ENCODE measurements at places on chromosomes 11 and 22.

DNA sequence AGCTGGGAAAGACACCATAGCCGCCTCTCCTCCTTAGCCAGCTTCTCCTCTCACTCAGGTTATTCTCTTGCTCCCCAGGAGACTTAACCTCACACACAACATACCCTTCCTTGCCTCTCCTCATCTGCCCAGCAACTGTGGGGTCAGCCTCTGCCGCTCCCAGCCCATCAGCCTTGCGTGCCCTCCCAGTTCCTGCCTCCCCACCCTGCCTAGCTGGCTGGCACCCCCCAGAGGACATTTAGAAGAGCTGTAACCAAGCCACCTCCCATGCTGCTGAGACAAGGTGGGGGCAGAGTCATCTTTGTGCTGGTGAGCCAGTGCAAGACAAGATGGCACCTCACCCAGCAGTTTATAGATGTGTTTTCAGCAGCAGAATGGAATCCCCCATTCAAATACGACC lies 38.2 kb downstream of the TOM1 start:
- no peak for DNase-seq

GRCh38 chr11:124656774-124657630 lies 16.5 kb downstream of the SIAE start:
- no peak for DNase-seq

GRCh38 chr11:69889400-69890318 lies 70.4 kb upstream of the FGF3 start:
- no peak for DNase-seq

GRCh38 chr11:114053406-114053805 lies 6.1 kb upstream of the ZBTB16 start:
- no peak for DNase-seq

GRCh38 chr11:102733232-102733875 lies 8.6 kb upstream of the MMP8 start:
- DNase-seq, result peak; percentile 42

GRCh38 chr11:122137078-122137793 lies 21.2 kb upstream of the BLID start:
- DNase-seq, result no peak

- no peak for DNase-seq
Observed at GRCh38 chr11:33772300-33772699, 2.0 kb downstream of the FBXO3 start.

GRCh38 chr11:79487412-79487811 lies 46.6 kb upstream of the TENM4 start:
- DNase-seq, result no peak

GRCh38 chr11:115618428-115618827 lies 114.2 kb upstream of the CADM1 start:
- DNase-seq, result no peak

- DNase-seq, result no peak
Observed at GRCh38 chr11:116256215-116256614, 516.6 kb downstream of the BUD13 start.

- no peak for DNase-seq
Observed at GRCh38 chr11:98732947-98733346, 287.8 kb upstream of the CNTN5 start.

GRCh38 chr11:94938095-94939055 lies 35.0 kb downstream of the CWC15 start:
- DNase-seq, result no peak

DNA sequence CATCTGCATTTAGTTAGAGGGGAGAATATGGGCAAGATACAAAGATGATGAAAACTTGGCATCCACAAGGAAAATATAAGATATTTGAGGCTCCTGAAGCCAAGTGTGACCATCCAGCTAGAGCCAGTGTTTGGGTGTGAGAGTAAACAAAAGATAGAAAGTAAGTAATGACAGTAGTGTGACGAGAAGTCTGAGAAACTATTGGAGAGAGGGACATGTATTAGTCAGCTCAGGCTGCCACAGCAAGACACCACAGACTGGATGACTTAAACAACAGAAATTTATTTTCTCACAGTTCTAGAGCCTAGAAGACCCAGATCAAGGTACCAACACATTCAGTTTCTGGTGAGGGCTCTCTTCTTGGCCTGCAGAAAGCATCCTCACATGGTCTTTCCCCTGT lies 6.4 kb upstream of the CCKBR start:
- no peak for DNase-seq

- no peak for DNase-seq
Observed at GRCh38 chr22:31956360-31956759, 12.0 kb downstream of the YWHAH start.

- DNase-seq, result no peak
Observed at GRCh38 chr22:27610863-27611786, 190.4 kb downstream of the MN1 start.

GRCh38 chr11:62921573-62922188 lies 518 bp upstream of the CHRM1 start:
- DNase-seq, result no peak

GRCh38 chr22:31141551-31141950 lies 1.2 kb upstream of the PLA2G3 start:
- DNase-seq, result no peak

GRCh38 chr22:30994960-30995359 lies 25.9 kb downstream of the TUG1 start:
- no peak for DNase-seq

DNA sequence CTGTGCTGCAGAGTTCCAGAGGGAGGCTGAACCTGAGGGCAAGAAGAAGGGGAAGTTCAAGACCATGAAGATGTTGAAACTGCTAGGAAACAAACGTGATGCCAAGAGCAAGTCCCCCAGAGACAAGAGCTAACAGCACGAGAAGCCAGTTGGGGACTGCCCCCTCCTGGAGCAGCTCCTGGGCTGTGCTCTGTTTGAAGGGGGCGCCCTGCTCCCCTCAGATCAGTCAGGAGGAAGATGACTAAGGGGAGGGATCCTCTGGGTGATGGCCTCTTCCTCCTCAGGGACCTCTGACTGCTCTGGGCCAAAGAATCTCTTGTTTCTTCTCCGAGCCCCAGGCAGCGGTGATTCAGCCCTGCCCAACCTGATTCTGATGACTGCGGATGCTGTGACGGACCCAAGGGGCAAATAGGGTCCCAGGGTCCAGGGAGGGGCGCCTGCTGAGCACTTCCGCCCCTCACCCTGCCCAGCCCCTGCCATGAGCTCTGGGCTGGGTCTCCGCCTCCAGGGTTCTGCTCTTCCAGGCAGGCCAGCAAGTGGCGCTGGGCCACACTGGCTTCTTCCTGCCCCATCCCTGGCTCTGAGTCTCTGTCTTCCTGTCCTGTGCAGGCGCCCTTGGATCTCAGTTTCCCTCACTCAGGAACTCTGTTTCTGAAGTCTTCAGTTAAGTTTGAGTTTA lies 12.6 kb downstream of the C22orf23 start:
- DNase-seq, result no peak

GRCh38 chr11:102577182-102577581 lies 46.6 kb upstream of the MMP7 start:
- no peak for DNase-seq

GRCh38 chr11:44861849-44862557 lies 88.7 kb downstream of the TP53I11 start:
- peak; percentile 93 for DNase-seq

DNA sequence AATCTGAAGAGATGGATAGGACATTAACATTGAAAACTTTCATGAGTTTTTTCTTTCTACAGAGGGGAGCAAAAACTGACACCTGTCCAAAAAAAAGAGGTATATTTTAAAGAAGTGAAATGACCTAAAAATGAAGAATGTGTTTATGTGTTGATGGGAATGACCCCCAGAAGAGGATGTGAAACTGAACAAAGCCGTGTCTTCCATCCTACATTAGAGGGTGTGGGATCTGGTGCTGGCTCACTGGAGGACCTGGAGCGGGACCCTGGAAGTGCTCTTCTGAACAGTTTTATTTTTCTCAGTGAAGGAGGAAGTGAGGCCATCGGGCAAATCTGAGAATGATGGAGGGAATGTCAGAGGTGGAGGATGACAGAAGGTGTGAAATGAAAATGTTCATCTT lies 470.1 kb downstream of the NTM start:
- no peak for DNase-seq

DNA sequence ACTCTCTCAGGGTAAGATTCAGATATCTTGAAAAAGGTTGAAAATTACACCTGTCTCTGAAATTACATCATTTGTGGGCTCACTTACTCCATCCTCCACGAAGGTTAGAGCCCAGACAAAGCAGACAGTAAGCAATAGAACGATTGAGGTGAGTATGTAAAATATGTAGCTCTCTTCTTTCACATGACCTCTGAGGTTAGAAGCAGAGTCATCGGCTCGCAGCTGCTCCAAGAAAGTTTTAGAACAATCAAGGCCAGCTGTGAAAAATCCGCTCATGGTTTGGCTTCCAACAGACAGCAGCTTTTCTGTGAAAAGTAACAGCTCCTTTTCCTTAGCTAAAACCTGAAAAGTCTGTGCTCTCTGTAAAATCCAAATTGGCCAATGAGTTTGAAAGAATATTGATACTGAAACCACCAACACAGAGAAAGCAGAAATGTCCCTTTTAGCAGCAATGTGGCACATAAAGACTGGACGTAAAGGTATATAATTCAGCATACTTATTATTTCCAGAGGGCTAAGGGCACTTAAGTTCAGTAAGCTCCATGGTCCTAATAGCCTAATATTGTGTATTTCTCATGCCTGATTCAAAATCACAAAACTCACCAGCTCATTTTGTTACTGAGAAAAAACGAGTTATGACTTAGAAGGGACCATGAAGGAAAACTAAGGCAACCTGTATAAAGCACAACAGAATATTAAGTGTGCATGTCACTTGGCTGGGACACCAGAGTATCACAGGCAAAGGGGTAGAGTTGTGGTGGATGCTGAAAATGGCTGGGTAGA lies 78.2 kb downstream of the FAM76B start:
- no peak for DNase-seq

- no peak for DNase-seq
Observed at GRCh38 chr11:92886243-92886905, 83.1 kb upstream of the MTNR1B start.

DNA sequence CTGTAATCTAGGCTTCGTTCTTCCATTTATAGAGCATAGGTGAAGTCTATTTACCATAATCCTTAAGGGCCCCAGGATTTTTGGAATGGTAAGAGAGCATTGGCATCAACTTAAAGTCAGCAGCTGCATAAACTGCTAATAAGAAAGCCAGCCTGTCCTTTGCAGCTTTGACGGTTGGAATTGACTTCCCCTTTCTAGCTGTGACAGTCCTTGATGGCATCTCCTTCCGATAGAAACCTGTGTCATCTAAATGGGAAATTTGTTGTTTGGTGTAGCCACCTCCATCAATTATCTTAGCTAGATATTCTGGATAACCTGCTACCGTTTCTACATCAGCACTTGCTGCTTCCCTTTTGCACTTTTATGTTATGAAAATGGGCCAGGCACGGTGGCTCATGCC lies 58.0 kb upstream of the GLYATL1B start:
- no peak for DNase-seq

- no peak for DNase-seq
Observed at GRCh38 chr11:119730789-119731386, 1.9 kb upstream of the NECTIN1 start.

GRCh38 chr22:28978158-28978557 lies 83.5 kb downstream of the C22orf31 start:
- no peak for DNase-seq

GRCh38 chr11:73980001-73980961 lies 2.4 kb downstream of the UCP2 start:
- peak; percentile 71 for DNase-seq

GRCh38 chr11:133072378-133072777 lies 459.9 kb downstream of the OPCML start:
- DNase-seq, result no peak

DNA sequence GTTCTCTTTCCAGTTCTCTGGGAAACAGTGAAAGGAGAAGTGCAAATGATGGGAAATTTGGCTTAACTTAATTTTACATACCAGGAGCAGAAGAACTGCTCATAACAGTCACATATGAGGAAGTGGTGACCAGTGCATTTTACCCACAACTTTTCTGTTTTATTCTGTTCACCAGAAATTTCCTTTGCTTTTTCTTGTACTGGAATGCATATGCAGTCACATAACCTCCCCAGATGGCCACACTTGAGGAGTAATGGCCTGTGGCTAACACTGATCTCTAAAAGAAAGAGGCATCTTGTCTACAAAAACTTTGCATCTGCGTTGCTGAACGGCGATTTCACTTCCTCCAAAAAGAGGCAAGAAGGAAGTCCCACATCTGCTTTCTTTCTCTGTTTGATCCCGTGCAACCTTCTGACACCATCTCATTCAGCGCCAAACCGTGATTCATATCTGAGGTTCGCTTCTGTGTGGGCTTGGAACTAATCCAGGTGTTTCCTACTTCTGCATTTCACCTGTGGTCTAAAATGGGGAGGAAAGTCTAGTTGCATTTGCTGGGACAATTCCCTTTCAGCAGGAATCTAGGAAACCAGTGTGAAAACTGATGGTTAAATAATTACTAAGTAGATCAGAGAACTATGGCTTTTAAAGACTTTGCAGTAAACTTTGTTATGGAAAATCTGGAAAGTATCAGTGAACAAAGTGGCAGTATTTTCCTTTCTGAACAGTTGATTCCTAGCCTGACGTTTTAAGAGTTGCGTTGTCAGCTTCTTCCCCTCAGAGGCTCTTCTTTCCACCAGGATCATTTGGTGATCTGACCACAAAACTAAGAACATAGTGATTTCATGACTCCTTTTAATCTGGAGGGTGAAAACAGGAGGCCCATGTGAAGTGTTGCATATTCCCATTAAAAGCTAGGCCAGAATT lies 4.2 kb upstream of the MPEG1 start:
- no peak for DNase-seq

- DNase-seq, result no peak
Observed at GRCh38 chr22:42432818-42433217, 615 bp upstream of the NFAM1 start.

DNA sequence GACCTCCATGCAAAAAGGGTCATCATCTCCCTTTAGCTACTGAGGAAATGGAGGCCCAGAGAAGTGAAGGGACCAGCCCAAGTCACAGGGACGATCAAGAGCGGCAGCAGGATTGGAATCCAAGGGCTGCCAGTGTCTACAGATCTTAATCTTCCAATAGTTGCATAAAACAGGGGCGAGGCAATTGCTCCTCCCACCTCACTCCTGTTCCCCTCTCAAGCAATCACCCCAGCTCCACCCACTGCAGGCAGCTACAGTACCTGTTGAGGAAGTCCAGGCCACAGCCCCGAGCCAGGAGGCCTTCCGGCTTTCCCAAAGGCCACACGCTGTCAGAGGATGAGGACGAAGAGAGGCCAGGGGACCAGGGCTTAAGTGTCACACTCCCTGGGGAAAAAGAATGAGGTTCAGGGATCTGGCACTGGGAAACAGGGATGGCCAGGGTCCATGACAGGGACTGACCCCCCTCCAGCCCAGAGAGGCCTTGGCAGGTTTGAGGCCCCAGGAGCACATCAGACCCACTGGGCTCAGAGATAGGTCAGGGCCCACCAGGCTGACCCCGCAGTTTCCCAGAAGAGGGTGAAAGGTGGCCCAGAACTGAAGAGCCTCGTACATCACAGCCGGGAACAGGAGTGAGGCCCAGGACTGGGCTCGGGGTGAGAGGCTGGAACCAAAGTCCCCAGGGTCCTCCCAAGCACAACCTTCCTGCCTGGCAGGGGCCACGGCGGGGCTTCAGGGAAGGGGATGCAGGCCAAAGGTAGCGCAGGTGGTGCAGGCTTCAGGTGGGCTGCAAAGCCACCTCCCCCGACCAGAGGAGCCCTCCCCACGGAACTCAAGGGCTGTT lies 16.4 kb upstream of the MFNG start:
- no peak for DNase-seq
